CD8-positive, alpha-beta memory T cell (primary cell): ENCODE measurements at places on chromosomes 11 and 22.

GRCh38 chr22:30294066-30294465, 4.8 kb upstream of the CASTOR1 start:
- DNase-seq, result no peak

GRCh38 chr22:49351761-49352227, 475.9 kb downstream of the BRD1 start:
- DNase-seq, result no peak

GRCh38 chr22:21755851-21756284, 20.3 kb upstream of the YPEL1 start:
- no peak for DNase-seq

GRCh38 chr11:71222318-71223080, 29.9 kb downstream of the SHANK2 start:
- DNase-seq, result no peak

DNA sequence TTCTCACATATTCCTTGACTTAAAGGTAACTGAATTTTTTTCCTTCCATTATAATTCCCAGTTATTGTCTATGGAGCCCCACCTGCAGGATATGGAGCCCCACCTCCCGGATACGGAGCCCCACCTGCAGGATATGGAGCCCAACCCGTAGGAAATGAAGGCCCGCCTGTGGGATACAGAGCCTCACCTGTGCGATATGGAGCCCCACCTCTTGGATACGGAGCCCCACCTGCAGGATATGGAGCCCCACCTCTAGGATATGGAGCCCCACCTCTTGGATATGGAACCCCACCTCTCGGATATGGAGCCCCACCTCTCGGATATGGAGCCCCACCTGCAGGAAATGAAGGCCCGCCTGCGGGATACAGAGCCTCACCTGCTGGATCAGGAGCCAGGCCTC, 28.1 kb downstream of the WBP2NL start:
- no peak for DNase-seq

DNA sequence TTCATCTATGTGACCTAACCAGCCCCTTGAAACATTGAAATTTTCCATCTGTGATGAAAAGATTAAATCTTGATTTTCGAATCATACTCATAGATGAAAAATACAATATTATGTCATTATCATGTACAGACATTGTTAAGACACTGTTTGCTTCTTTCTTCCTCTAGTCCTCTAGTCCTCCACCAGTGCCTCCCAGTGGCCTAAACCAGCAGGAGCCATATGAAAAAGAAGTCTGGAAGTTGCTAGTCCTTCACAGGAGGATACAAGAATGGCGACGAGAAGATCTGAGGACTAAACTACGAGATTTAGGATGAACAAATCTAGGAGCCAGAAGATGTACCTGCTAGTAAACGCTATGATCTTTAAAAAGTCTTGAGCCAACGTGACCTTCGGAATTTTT, 134.1 kb downstream of the SLC17A6 start:
- DNase-seq, result no peak

DNA sequence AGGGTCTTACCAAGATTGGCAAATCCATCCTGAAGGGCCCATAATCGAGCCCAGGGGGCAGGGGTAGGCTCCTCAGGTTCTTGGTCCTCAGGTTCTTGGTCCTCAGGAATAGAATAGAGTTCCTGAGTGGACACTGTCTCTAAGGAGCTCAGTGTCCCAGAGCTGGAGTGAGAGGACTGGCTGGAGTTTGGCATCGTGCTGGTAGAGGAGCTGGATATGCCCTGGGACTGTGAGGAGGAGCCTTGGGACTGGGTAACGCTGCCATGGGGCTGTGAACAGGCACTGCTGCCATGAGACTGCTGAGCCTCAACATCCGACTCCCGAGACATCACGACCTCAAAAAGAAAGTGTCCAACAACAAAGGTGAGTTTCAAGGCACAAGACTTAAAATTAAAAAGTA, 7.2 kb downstream of the CHEK2 start:
- DNase-seq, result no peak

DNA sequence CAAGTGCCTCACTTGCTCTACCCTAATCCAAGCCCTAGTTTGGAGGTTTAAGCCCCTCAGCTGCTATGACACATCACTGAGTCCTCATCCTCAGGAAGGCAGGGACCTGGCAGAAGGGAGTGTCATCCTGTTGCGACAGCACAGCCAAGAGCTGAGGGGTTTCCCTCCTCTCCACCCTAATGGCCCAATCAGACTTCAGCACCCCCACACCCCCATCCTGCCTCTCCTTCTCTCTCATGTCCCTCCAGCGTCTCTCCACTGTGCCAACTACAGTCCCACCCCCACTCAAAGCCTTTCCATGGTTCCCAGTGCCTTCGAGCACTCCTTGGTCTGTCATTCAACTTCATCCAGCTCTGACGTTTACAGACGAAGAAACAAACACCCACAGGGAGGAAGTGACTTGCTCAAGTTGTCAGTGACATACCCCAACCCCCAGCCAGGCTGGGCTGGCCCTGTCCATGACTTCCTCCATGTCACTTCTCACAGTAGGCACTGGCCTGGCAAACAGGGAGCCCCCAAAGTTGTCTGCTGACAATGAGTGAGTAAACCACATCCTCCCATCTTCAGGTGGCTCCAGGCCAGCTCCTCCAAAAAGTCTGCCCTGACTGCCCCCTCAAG, 15.6 kb downstream of the ARAP1 start:
- DNase-seq, result peak; percentile 89
